ENCODE measurements at places on chromosomes 4 and X.

DNA sequence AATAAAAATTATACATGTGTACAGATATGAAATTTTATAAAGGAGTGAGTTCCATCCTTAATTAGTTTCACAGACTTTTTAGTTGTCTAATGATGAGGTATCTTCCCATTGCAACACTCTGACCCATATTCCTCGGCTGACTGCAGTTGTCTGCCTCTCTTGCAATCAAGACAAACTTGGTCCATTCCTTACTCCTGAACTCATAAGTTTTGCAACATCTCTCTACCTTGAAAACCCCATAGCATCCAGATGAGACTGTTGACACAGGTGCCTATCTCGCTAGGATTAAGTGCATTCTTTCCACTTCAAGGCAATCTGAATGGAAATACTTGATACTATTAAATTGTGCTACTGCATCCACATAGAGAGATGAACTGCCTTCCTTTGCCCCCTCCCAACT is 2.3 kb downstream of the XKRX start:
- DNase-seq = no peak
- no peak overlapping the region for H3K27ac ChIP-seq
- H3K27me3 ChIP-seq = no peaks in the 10 kb centered on the region

DNA sequence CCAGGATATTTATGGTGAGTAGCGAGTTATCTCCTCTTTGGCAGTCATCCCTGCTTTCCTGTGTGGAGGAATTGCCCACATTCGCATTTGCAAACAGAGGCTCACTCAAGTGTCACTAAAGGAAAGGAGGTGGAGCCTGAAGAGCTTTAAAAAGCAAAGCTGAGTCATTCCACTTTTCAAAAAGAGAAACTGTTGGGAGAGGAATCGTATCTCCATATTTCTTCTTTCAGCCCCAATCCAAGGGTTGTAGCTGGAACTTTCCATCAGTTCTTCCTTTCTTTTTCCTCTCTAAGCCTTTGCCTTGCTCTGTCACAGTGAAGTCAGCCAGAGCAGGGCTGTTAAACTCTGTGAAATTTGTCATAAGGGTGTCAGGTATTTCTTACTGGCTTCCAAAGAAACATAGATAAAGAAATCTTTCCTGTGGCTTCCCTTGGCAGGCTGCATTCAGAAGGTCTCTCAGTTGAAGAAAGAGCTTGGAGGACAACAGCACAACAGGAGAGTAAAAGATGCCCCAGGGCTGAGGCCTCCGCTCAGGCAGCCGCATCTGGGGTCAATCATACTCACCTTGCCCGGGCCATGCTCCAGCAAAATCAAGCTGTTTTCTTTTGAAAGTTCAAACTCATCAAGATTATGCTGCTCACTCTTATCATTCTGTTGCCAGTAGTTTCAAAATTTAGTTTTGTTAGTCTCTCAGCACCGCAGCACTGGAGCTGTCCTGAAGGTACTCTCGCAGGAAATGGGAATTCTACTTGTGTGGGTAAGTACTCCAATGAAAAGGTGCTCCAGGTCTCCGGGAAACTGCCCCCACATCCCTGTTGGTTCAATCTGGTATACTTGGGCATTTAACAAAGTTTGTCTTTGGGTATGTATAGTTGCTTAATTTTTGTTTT is at the start of gene EGF:
Gene EGF (plus strand): TSS at position 178 of the 890 bp plus-strand sequence. CDS start 453 bp downstream, at position 631.
- H3K4me3 ChIP-seq = no peak within 1 kb of the TSS
- DNase-seq = no peak
- peaks cover 13% of the 10 kb centered on the region for H3K27me3 ChIP-seq
- H3K4me1 ChIP-seq = no peaks in the 10 kb centered on the region
- H3K36me3 ChIP-seq = no peaks in the 10 kb centered on the region
- no peak within 1 kb of the TSS for H3K27ac ChIP-seq

DNA sequence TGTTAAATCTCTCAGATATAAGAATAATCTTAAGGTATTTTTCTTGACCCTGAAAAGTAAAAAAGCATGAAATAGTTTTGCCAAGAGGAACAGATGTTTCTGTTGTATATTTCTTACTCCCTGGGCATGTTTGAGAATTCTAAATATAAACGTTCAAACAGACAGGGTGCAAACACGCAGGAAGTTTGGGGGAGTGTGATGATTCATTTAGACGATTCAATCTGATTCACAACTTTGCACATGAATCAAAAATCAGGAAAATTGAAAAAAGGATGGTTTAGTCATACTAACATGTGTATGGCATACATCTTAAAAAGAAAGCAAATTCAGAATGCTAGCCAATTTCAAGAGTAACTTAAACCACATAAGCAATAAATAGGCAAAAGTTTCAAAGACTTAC is 340.3 kb upstream of the GRID2 start:
- no peaks in the 10 kb centered on the region for H3K36me3 ChIP-seq
- H3K27ac ChIP-seq = no peak overlapping the region
- no peak for DNase-seq
- no peak overlapping the region for H3K4me3 ChIP-seq

GRCh38 chrX:38796946-38797345 is 4.3 kb upstream of the MID1IP1 start:
- DNase-seq = no peak
- H3K4me3 ChIP-seq = no peak overlapping the region
- no peak overlapping the region for H3K27ac ChIP-seq
- H3K27me3 ChIP-seq = no peaks in the 10 kb centered on the region
- H3K36me3 ChIP-seq = peaks cover 3% of the 10 kb centered on the region

DNA sequence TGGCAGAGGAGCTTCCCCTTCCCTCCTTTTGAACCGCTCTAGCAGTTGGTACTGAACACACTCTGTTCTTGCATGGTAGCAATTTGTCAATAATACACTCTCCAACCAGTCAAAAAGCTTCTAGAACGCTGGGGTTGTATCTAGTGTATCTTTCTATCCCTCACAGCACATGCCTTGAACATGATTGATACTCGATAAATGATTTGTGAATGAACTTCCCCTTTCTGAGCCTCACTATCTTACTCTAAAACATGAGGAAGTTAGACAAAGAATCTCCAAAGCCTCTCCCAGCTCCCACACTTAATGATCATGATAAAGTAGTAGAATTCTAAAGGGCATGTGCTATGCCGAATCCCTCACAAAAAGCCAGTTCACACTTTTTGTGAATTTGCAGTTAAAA is 64.4 kb downstream of the DLG3 start:
- H3K36me3 ChIP-seq = no peaks in the 10 kb centered on the region
- H3K27me3 ChIP-seq = no peaks in the 10 kb centered on the region
- H3K27ac ChIP-seq = no peak overlapping the region
- H3K4me1 ChIP-seq = peaks cover 12% of the 10 kb centered on the region
- no peak for DNase-seq

DNA sequence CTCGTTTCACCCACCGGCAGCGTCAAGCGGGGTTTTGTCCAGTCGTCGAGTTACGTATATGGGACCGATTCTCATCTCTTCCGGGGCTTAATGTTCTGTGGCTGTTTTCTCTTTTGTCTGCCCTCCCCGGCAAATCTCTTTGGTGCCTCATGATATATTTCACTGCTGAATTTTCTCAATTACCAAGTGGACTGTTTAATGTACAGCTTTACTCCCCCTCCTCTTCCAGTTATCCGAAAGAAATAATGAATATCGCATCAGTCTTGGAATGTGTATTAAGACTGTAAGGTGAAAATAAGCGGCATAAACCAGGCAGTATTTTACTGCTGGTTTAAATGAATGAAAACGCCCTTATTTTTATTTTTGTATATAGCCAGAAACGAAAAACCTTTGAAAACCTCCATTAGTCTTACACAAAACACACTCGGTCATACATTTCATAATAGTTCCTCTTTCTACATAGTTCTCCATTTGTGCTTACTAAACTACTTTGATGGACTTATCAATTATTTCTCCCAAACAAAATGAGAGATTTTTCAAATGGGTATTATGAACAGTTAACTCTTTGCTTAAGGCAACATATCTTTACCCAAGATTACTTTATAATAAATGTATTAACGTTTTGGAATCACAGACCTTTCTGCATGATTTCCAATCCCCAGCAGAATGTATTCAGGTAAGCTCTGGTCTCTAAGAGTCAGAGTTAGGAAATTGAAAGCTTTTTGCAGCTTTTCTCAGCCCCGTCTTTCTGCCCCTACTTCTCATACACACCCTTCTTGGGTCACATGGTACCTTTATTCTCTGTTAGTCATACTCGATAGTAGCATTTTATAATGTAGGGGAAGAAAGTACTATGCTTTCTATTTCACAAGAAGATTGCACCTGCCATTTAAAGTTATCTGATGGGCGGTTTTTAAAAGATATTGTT is 979 bp downstream of the RP2 start:
- H3K4me3 ChIP-seq = peak overlapping the region; percentile 95
- DNase-seq = no peak
- peaks cover 43% of the 10 kb centered on the region for H3K4me1 ChIP-seq
- peaks cover 15% of the 10 kb centered on the region for H3K36me3 ChIP-seq

- peaks cover 6% of the 10 kb centered on the region for H3K36me3 ChIP-seq
- DNase-seq = no peak
- H3K27me3 ChIP-seq = no peaks in the 10 kb centered on the region
- H3K27ac ChIP-seq = no peak overlapping the region
- H3K4me3 ChIP-seq = no peak overlapping the region
Observed at GRCh38 chr4:173230062-173230461, 61.5 kb downstream of the GALNT7 start.

GRCh38 chrX:110795645-110796406 is at the start of gene CHRDL1:
Gene CHRDL1, minus strand, starts transcription at chrX:110795817. Its CDS starts 3,636 bp downstream, at chrX:110792181.
- peak within 1 kb of the TSS; percentile 46 for H3K4me3 ChIP-seq
- H3K4me1 ChIP-seq = peaks cover 2% of the 10 kb centered on the region
- H3K27me3 ChIP-seq = peaks cover 9% of the 10 kb centered on the region
- H3K27ac ChIP-seq = no peak within 1 kb of the TSS
- DNase-seq = no peak
- H3K36me3 ChIP-seq = no peaks in the 10 kb centered on the region

- H3K4me3 ChIP-seq = no peak overlapping the region
- peaks cover 10% of the 10 kb centered on the region for H3K36me3 ChIP-seq
- no peak overlapping the region for H3K27ac ChIP-seq
- no peak for DNase-seq
- H3K27me3 ChIP-seq = no peaks in the 10 kb centered on the region
Observed at GRCh38 chrX:123713841-123714240, 19.0 kb downstream of the THOC2 start.

Data from activated B cell treated with CpG ODN at 0.5 μM for 24 hours (primary cell).